ENCODE measurements at places on chromosomes 11 and 22.

DNA sequence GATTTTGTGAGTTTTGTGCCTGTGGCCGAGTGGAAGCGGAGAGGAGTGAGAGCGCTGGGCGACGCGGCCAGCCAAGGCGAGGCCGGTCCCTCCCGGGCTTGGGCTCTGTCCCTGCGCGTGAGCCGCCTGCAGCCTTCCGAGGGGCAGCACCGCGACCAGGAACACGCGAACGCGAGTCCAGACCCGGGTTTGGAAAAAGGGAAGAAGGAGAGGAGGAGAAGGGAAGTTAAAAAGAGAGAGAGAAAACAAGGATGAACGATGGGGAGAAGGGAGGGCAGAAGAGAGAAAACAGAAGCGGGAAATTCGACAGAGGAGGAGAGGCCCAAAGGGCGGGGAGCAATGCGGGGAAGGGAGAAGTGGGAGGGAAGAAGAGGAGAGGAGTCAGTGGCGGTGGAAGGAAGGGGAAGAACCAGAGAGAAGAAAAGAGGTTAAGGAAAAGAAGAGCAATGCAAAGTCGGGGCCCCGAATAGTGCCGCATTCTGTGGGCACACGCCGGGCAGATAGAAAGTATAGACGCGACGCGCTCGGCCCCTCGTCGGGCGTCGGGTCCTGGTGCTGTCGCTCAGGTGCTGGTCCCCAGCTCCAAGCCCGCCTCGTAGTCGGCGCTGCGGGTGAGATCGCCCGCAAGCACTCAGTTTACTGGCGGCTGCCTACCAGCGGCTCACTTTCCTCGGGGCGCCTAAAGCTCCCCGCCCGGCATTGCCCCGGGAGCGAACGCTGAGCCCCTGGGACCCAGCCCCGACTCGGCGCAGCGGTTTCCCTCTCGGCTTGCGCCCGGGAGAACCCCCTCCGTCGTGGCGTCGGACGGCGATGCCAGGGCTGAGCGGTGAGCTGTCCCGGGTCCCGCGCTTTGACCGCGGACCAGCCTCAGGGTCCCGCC, 2.8 kb upstream of the BARX2 start:
- no peak for DNase-seq

- DNase-seq = no peak
These were observed 5.6 kb downstream of the AP1B1 start for GRCh38 chr22:29382580-29383302.

DNA sequence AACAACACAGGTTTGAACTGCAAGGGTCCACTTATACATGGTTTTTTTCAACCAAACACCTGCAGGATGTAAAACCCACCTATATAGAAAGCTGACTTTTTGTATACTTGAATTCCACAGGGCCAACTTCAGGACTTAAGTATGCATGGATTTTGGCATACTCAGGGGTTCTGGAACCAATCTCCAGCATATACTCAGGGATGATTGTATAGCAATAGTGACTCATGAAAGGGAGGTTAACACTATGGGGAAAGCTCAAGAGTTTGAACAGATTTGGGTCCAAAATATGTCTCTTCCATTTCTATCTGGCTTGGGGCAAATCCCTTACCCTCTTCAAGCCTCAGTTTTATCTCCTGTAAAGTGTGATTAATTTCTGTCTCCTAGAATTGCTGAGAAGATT, 94.9 kb downstream of the MICAL2 start:
- DNase-seq = peak; percentile 85

DNA sequence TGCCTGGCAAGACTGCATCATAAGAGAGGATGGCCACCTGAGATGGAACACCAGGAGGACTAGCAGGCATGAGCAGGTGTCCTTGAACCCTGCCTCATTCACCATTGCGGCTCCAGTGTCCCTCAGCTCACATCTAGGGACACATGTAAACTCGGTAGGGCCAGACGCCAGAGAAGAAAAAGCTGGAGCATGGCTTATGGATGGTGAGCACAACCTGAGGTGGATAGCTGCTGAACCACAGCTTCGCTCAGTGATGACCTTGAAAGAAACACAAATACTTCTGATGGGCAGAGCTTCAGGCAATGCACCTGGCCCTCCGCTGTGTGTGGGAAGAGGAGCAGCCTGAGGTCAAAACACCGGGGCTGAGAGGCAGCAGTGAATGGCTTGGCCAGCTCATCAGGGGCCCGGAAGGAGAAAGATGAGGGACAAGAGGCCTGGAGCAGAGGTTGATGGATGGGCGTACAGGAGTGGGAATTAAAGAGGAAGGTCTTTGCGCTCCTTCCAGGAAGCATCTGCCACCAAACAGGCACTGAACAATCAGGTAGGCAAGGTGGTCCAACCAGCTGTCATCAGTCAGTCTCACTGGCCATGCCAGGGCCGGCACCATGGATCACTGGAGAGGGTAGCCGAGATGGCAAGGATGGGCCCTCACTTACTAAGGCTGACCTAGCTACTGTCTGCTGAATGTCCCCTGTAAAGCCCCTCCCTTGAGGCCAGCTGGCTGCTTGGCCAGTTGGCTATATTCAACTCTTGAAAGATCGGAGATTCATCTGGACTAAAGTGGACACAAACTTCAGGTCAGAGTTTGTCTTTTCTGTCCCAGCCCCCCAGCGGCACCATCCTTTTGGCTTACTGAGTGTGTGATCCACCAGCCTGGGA, 89.7 kb downstream of the MYEOV start:
- DNase-seq = no peak

DNA sequence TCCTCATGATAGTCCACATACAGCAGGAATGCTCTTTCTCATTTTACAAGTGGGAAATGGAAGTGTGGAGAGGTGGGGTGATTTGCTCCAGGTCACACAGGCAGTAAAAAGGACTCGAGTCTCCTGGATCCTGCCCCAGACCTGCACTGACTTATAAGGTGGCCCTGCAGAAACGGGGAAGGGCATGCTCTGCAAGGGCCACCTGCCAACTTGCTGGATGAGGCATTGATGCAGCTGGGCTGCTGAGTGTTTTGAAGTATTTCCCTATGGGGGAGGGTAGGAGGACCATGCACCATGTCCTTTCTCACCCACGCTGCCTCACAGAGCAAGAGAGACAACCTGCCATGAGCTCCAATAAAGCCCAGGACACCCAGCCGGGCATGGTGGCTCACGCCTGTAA, 36.9 kb downstream of the OR6Q1 start:
- no peak for DNase-seq

- peak; percentile 67 for DNase-seq
These were observed 669 bp downstream of the CDC42EP2 start for GRCh38 chr11:65315204-65315865.

- DNase-seq = no peak
These were observed 63.8 kb upstream of the CLMP start for GRCh38 chr11:123258877-123259276.

DNA sequence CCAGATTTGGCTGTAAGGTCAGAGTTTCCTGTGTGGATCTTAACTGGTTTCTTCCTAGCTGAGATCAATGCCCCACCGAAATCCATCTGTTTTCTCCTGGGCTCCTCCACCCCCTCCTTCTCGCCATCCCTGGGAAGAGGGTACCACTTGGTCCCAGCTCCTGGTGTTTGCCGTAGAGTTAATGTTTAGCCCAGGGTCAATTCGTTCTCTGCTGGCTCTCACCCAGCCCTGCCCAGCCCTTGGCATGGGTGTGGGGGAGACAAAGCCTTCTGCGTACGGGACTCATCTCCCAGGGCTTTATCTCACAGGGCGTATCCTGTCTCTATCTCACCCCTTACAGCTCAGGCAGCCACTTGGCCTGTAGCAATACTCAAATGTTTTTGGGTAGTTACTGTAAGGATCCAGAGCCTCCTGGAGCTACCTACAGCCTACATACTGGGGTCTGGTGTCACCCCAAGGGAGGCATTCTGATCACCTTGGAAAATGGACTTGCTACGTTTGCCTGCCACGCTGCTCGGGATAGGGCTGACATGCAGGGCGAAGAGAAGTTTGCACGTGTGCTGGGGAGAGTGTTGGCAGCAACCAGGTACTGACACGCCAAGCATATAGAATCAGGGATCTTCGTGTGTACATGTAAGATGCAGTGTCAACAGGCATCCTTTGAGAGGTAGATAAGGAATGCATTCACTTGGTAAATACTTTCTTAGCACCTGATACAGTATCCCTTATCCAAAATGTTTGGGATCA, 66.1 kb downstream of the SCN3B start:
- no peak for DNase-seq

DNA sequence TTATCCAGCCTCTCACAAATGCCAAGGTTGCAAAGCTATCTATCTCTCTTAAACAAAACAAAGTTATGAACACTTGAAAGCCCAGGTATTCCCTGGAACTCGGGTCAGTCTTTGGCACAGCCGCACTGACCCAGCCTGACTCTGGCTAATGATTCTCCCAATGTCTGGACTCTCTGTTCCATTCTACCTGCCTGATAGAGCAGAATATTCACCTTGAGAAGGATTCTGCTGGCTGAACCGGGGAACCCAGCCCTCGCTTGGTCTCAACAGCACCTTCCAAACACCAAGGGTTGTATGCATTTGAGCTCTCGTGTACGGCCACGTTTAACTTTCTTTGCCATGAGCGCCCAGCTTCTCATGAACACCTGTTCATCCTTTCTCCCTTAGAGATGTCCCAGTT, 116.8 kb downstream of the ZBTB16 start:
- DNase-seq = no peak

DNA sequence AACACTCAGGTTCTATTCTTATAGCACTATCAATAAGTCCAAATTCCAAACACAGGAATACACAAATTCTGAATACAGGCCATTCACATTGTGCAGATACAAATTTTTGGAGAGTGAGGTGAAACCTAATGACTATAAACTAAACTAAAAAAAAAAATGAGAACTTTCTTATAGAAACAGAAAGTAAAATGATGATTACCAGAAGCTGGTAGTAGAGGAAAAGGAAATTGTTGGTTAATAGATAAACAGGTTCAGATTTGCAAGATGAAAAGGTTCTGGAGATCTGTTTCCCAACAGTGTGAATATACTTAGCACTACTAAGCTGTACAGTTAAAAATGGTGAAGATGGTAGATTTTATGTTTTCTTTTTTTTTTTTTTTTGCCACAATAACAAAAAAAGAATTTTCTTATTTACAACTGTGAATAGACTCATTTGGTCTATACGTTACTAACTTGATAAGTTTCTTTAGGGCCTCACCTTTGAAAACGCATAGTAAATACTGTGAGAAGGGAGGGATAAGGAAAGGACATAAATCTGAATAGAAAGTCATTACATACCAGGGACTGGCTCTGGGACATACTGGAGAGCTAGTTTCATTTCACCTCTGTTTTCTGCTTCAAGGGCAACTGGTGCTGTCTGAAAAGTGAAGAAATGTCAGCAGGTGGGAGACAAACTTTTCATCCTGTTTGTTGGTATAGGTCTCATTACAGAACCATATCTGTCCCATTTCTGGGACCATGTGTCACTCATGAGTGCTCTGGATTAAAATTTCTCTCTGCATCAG, 14.2 kb upstream of the CCDC89 start:
- DNase-seq = no peak

DNA sequence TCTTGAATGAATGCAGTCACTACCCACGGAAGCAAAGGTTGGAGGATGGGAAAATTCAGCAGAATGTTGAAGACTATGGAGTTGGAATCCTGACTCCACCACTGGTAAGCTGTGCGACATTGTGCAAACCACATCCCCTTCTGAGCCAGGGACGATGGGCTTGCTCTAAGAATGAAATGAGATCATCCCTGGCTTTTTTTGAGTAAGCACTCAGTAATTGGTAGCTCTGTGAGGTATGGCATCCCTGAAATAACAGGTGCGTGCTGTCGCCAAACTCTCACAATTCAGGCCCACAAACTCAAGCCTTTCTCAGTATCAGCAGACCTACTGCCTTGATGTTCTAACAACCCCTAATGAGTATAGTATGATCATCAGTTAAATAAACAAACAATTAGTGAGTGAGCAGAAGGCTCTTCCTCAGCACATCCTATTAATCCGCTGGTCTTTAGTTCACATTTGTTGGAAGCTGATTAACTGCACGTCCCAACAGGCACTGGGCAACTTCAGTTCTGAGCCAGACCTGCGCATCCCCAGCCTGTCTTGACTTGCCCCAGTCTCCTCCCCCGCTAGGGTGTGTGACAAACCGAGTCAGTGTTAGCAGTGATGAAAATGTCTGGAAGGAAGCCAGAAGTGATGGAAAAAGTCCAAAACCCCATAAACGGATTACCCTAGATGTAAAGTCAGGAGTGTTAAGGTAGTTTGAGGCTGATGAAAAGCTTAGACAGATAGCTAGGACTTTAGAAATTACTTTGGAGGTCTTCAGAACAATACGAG, 235.5 kb downstream of the GRIK4 start:
- no peak for DNase-seq

DNA sequence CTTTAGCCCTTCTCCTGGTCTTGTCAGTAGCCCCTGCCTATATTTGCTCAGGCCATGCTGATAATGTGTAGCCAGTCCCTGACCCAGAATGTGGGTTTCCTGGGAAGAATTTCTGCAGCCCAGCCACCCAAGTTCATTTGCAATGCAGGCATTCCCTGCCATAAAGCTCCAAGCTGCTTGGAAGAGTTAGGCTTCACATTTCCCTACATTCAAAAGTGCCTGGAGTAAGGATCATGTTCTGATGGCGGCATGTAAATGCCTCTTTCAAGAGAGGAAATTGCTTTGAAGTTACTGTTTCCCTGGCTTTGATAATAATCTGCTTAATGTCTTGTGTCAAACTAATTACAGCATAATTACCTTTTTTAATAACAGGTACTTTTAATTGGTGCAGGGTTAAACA, 266.1 kb downstream of the MIAT start:
- DNase-seq = no peak

DNA sequence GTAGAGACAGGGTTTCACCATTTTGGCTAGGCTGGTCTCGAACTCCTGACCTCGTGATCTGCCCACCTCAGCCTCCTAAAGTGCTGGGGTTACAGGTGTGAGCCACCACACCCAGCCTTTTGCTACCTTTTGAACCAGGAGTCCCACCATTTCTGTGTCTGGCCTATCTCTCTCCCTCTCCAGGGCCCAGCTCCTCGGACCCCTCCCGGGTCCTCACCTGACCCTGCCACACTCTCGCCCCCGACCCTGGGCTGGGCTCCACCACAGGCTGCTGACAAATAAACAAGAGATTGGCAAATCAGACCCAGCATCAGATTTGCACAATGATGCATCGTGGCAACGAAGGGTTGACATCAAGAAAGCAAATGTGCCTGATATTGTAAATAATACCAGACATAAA, 8.8 kb downstream of the KRTAP5-5 start:
- no peak for DNase-seq

DNA sequence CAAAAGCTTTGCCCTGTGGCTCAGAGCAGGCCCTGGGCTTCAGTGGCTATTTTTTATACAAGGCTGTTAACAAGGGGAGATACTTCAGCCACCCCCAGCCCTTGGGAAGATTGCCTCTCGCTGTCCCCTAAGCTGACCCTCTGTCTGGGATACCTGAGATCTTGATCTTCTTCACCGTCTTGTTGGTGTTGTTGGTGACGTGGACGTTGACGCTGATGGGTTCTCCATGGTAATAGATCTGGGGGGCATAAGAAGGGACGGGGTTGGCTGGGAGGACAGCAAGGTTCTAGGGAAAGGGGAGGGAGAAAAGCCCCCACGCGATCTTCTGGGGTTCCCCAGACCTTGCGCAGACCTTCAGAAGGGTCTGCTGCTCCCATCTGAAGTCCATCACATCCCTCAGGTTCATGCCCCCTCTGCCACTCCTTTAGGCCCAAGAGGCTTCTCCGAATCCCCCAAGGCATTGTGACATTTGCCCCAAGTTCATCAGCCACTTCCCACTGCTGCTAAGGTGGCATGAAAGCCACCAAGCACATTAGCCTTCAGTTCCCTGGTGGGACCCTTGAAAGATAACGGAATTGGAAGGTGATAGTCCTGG, 36.7 kb downstream of the TPBGL start:
- DNase-seq = no peak

Measured in fibroblast of skin of back (primary cell).